ENCODE measurements at places on chromosomes 5 and 9. TPM values are rescaled to one million over a fixed set of nuclear protein-coding genes. Genes with fewer than 3 reads are reported as not detected.

DNA sequence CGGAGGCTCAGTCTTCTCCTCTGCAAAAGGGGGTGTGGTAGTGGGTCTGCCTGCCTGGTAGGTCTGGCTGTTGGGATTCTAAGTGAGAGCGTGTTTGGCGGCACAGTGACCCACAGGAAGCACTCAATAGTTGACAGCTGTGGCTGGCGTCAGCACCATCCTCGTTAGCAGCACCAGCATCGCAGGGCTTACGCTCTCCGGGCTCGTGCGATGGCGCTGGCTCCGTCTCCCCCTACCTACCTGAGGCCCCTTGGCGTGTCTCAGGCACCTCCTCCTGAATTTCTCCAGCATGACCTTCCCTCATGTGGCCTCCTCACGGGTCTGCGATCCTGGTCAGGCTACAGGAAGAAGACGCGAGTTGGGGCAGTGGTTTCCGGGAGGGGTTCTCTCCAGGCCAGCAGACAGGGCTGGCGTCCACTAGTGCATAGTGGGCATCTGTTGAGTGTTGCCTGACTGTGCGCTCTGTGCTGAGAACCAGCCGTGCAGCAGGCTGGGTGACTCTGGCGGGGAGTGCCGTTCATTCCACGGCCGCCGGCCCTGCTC is 66.9 kb downstream of the HMCN2 start:
- DNase-seq, result no peak

- DNase-seq, result no peak
Observed at GRCh38 chr5:14851999-14852526, 19.5 kb downstream of the ANKH start.

- peak; percentile 45 for DNase-seq
Observed at GRCh38 chr5:167050568-167051401, 1240.7 kb upstream of the WWC1 start.

DNA sequence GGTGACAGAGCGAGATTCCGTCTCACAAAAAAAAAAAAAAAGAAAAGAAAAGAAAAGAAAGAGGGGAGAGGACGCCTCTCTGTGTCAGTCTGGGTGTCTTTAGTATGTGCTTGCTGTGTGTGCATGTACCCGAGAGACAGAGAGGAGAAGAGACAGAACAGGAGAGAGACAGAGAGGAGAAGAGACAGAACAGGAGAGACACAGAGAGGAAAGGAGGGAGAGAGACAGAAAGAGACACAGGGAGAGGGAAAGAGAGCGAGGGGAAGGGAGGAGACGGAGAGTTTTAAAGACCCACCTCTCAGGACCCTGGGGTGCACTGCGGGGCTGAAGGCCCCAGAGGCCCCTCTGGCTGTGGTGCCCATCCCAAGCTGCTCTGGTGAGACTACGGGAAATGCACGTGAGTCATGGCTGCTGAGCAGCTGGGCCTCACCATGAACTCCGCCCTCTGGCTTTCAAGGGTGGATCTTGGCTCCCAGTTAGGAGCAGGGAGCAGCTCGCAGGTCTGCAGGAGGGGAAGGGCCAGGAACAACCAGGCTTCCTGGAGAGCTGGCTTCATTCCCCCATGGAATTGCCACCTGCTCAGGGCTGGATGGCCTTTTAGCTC is 7.9 kb downstream of the SLC6A3 start:
- no peak for DNase-seq

DNA sequence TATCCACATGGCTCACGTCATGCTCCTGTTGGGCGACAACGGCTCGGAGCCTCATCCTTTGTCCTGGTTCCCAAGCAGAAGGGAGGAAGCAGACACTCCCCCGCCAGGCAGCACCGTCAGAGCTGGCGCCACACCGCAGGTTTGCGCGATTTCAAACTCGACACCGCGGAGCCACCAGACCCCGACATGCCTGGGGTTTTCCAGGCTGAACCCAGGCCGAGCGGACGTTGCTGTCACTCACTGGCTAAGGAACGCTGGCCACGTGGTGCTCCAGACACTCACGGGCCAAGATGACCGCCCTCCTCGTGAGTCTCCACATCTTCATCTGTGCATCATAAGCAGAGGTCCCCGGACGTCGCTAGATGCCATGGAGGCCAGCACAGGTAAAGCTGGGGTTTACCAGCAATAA is 9.0 kb downstream of the TERT start:
- no peak for DNase-seq

GRCh38 chr5:167940911-167941310 is 350.5 kb upstream of the WWC1 start:
- DNase-seq, result no peak

DNA sequence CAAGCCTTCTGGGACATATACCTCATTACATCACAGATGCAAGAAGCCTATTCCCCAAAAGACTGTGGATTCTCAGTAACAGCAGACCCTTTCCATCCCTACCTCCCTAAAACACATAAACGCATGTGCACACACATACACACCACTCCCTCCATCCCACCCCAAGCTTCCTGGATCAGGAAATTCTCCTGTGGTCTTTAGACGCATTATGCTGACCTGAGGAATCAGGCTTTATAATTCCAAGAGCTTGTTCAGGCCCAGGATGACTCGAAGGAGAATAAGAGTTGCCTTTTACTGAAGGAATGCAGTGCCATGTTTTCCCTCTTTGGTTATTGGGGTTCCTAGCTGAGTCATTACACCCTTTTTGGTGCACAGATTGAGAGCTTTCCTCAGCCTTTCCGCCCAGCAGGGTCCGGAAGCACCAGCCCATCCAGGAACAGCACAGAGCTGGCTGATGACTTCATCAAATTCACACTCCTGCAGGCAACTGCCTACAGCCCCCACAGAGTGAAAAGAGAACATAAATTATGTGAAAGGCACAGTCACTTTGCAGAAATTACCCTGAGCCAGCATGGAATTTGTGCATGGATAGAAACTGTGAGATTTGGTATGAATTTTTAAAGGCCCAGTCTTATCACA is 385.0 kb upstream of the TRPC7 start:
- no peak for DNase-seq

DNA sequence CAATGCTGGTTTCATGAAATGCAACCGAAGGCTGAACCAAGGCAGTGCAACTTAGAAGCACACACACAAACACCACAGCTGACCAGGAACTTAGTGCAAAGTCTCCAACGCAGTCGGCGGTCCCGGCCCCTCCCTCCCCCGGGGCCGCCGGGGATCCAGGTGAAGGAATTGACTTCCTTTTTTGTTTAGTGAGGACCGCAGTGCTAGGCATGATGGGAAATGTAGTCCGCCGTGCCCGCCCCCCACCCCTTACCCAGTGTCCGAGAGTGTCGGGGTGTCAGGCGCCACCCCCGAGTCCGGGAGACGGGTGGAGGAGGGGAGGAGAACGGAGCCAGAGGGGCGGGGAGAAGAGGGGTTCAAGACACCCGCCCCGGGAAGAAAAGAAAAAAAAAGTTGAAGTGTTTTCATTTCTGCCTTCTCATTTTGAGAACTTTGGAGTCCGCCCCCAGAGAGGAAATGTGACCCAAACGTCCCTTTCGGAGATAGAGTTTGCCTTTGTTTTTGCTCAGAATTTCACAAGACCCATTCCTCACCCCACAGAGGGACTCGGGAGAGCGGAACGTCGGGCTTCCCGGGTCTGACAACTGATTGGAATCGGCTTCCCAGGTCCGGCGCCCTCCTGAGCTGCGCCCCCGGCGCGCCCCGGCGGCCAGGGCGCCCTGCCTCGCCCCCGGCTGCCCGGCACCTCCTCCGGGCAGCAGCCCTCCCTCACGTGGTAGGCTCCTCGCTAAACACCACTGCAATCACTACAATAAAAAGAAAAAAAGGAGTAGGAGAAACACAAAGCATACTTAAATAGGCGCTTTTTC is 2.0 kb downstream of the IER5L start:
- DNase-seq, result peak; percentile 99

GRCh38 chr9:82404196-82404870 is 415.8 kb downstream of the SPATA31D1 start:
- no peak for DNase-seq

GRCh38 chr9:128121924-128122808 is 5.4 kb downstream of the PTGES2 start:
- no peak for DNase-seq

DNA sequence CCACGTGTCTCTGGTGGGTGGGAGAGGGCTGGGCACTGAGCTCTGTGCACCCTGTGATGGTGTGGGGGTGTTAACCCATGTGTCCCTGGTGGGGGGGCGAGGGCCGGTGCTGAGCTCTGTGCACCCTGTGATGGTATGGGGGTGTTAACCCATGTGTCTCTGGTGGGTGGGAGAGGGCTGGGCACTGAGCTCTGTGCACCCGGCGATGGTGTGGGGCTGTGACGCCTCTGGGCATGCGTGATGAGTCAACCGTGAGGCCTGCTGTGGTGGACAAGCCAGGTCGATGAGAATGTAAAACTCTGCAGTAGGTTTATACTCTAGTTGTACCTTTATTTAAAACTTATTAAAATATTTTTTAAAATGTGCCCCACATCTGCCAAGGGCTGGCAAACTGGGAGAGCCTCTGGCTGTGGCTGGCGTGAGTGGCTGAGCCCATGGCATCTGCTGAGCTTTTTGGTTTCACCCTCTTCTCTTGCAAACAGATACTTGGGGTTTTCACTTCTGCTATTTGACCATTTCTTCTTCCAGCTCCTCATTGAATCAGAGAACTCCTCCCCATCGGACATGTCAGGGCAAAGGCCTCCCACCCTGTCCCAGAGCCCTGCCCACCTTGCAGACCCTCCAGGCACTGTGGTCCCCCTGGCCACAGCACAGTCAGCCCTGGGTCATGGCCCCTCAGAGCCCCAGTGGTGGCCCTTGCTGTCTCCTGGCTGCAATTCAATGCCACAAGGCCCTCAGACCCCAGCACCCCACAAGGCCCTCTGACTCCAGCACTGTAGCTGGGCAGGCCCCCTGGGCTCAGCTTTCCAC is 18.5 kb upstream of the EXOC3 start:
- DNase-seq, result no peak

DNA sequence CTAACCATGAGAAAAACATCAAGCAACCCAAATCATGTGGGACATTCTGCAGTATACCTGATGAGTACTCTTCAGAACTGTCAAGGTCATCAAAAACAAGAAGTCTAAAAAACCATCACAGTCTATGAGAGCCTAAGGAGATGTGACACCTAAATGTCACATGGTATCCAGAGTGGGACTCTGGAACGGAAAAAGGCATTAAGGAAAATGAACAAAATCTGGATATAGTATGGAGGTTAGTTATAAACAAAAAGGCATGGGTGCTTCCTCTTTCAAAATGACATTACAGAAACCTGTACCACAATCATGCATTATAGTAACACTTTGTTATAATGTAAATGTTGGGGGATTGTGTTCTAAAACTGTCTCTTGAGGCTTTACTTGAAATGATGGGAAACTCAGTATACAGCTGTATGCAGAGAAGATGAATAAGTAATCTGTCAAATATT is 47.4 kb downstream of the PRKACG start:
- no peak for DNase-seq

DNA sequence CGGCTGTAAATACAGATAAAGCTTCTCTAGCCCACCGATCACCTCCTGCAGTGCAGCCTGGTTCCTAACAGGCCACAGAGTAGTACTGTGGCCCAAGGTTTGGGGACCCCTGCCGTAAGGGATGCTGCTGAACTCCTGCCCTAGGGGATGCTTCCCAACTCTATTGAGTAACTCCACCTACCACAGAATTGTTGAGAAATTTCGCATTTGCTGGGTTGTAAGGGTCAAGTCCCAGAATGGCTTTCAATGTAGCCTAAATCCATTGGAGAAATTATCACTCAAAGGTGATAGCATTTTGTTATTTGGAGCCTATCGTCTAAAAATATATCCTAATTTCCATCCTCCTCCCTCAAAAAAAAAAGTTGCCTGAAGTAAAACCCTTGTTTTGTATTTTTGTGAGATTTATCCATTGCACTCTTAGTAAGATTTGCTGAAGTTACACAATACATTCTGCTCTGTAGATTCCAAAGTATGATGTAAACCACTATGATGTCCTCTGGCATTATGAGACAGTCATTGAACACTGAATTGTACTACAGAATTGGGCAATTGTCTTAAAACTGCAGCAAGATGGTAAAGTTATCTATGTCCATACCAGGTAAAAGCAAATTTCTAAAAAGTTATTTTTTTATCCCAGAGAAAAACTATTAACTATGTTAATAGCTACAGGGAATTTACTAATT is 14.0 kb downstream of the ACTBL2 start:
- DNase-seq, result no peak

DNA sequence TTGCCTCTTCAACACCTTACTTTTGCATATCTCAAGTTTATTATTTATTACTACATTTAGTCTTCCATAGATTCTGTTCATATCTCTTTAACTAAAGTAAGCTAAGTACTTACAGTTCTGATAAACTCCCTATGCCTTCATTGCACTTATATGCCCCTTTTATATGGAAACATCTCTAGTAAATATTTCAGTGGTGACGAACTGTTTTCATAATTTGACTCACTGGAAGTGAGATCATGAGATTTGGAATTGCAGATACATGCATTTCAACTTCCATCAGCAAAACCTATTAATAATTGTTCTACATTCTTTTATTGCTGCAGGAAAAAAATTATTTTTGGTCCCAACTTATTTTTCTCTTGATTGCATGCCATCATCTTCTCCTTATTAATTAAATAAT is 263.5 kb downstream of the CD180 start:
- DNase-seq, result no peak

DNA sequence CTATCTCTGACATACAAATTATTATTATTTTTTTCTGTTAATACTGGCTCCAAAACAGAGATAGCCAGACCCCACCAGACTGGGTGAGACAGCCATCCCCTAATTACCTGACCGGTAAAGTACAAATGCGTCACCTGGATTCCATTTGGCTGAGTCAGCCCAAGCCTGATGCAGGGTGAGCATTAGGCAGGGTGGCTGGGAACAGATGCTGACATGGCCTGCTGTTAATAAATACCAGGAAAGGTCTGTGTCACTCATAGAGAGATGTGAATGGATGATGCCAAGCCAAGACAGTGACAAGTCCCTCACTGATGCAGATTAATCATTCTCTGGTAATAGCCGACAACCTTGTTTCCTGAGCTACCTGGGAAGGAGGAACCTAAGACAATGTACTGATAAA is 183.5 kb downstream of the TRIM32 start:
- DNase-seq, result no peak

GRCh38 chr5:5751498-5751897 is 329.0 kb downstream of the ICE1 start:
- no peak for DNase-seq

- peak; percentile 21 for DNase-seq
Observed at GRCh38 chr5:50947906-50948683, 281.7 kb downstream of the PARP8 start.

DNA sequence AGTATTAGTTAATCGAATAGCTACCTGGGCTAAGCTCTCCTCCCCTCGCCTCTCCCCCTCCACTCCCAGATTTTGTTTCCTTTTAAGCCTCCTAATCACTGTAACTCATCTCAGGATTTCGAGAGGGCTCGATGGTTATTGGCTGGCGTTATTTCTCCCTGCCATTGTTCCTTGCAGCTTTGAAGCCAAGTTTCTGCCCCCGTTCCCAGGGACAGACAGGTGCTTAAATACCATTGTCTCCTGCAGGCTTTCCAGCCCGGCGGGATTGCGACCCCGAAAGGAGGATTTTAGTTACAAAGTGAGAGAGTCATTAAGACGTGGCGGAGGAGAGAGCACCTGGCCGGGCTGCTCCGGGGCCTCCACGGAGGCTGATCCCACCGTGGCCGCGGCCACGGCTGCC is 46.2 kb downstream of the ASS1 start:
- no peak for DNase-seq

The SPAG8 gene
- total RNA-seq, result 11.1 TPM

The NR5A1 gene
- total RNA-seq, result 0.37 TPM

The TAS2R1 gene
- total RNA-seq, result 0.85 TPM

The OGN gene
- total RNA-seq, result 145 TPM

The PROB1 gene
- 2.2 TPM for total RNA-seq

The LCN2 gene
- total RNA-seq, result 114 TPM
